ENCODE measurements at places on chromosomes 6 and 20.

DNA sequence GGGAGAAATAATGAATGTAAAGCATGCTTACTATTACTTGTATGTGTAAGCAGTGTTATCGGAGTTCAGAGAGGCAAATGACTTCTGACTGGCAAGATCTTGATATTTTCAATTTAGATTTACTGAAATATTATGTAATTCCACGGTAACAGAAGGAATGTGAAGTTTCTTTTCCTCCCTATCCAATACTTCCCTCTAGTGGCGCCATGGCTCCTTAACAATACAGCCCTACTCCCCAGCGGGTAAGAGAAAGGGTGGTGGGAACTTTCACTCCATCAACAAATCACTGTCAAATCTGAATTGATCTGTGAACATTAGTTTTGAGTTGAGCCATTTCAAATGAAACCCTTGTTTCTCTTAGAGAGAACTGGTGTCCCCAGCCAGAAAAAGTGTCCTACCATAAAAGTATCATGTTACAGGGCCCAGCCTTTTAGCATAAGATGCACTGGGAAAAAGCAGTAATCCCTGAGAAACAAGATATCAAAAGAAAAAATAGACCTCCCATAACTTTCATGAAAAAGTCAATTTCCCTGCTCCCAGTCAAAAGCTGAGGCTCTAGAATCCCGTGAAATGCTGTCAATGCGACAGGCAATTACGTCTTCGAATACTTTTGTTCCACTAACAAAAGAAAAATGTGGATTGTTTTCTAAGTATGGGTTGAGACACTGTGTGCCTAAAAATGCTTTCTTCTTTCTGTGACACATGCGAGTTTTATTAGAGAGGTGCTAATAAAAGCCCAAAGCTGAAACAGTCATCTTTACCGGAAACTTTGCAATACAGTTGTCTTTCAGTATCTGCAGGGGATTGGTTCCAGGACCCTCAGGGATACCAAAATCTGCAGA is 12.9 kb downstream of the COX7A2 start:
- DNase-seq, result peak; percentile 57

GRCh38 chr20:217266-217665 is 9.8 kb upstream of the DEFB129 start:
- DNase-seq, result no peak

DNA sequence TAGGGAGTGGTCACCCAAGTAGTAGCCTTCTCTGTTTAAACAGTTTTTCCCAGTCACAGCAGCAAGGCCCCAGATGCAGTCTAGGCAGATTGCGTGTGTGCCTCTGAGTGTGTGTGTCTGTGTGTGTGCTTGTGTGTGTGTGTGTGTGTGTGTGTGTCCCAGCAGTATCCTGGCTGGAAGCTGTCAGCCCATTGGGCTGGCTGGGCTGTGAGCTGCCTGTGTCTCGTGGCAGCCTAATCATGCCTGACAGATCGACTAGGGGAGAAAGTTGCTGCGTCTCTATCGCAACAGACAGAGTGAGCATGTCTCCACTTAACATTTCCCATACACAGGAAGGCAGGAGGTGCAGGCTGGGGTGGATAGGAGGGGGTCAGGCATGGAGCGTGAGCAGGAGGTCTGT is 42.9 kb upstream of the LRFN2 start:
- DNase-seq, result no peak

- DNase-seq, result no peak
Observed at GRCh38 chr6:65505736-65506135, 201.3 kb downstream of the EYS start.

DNA sequence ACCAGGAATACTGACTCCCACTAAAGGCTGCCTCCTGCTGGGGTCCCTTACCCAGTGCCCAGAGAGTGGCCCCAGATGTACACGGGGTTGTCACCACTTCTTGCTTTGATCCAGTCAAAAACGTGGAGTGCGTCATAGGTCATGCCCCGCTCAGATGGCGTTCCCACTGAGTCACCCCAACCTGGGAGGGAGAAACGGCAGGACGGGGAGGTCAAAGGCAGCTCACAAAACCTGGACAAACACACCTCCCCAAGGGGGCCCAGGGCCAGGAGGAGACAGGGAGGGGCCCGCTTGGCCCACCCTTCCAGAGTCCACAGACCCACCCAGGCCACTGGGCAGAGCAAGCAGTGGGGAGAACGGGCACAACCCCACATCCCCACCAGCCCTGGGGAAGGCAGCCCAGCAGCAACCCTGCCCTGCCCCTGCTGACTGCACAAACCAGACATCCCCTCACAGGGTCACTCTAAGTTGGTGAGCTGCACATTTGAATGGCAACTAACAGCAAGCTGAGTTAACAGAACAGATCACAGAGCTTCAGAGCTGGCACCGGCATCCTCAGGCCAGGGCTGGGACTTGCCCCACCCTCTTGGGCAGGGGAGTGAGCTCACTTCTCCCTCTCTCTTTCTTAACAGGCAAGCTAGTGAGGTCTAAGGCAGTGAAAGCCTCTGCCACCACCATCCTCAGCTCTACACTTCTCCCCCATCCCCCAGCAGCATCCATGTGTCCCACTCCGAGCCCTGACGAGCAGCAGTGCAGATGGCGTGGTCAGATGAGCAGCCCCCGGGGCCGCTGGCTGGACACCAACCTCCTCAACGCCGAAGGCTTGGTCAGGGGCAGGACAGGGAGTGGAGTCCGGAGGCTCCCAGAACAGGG is 61.7 kb downstream of the PYGB start:
- no peak for DNase-seq

DNA sequence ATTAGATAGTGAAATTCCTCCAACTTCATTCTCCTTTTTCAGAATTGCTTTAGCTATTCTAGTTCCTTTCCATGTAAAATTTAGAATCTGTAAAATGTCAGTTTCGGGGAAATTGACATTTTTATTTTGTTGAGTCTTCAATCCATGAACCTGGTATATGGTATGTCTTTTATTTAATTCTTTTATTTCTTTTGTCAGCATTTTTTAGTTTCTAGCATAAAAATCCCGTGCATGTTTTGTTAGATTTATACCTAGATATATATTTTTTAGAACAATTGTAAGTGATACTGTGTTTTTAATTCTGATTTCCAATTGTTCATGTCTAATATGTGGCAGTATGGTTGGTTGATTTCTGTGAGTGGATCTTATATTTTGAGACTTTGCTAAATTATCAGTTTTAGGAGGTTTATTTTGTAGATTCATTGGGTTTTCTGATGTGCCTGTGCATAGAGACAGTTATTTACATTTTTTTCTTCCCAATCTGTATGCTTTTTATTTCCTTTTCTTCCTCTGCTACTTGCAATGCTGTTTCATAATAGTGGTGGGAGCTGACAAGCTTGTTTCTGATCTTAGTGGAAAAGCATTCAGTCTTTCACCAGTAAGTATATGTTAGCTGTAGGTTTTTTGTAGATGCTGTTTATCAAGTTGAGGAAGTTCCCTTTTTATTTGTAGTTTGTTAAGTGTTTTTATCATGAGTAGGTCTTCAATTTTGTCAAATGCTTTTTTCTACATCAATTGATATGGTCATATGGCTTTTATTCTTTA is 13.7 kb downstream of the TAB2 start:
- DNase-seq, result no peak

- peak; percentile 73 for DNase-seq
Observed at GRCh38 chr20:25204550-25205276, 9.2 kb downstream of the ENTPD6 start.

All from KBM-7 (cell line).